ENCODE measurements at places on chromosomes 5 and 9.
A peak's percentile ranks its signal among the peaks of the same experiment; 100 is the strongest.

DNA sequence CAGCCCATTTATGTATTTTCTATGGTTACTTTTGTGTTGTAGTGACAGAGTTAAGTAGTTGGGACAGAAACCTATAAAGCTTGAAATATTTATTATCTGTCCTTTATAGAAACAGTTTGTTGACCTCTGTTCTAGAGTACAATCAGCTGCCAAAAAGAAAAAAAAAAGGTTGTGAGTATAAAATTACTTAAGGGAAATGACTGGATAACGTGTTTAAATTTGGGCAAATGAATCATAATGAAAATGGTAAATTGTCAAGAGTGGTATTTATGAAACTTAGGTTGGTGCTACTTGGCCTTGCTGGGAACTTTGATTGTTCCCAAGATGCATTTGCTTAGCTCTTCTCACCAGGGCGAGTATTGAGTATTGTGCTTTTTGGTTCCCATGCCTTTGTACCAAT, 70.2 kb upstream of the IL6ST start:
- no peak overlapping the region for H3K4me3 ChIP-seq
- peaks cover 19% of the 10 kb centered on the region for H3K27me3 ChIP-seq
- no peak overlapping the region for H3K27ac ChIP-seq
- H3K4me1 ChIP-seq, result peaks cover 30% of the 10 kb centered on the region

DNA sequence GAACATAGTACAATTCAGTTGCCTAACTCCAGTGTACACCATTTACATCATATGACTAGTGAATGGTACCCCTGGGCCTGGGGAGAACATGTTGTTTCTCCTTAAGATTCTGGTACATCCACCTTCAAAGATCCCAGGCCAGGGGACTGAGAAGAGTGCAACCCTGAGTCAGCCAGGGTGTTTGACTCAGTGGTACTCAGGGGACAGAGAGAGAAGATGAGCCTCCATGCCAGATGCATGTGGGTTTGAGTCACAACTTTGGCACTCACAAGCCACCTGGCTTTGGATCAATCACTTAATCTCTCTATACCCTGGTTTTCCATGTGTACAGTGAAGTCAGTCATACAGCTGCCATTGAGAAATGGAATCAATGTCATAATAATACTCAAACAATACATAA, 53.7 kb downstream of the MAP1B start:
- no peak overlapping the region for H3K4me3 ChIP-seq
- peaks cover 25% of the 10 kb centered on the region for H3K27me3 ChIP-seq
- no peak overlapping the region for H3K27ac ChIP-seq

GRCh38 chr5:88000877-88001276, 267.8 kb downstream of the TMEM161B start:
- no peak overlapping the region for H3K4me3 ChIP-seq
- H3K27me3 ChIP-seq, result no peaks in the 10 kb centered on the region
- no peaks in the 10 kb centered on the region for H3K4me1 ChIP-seq
- H3K27ac ChIP-seq, result no peak overlapping the region

DNA sequence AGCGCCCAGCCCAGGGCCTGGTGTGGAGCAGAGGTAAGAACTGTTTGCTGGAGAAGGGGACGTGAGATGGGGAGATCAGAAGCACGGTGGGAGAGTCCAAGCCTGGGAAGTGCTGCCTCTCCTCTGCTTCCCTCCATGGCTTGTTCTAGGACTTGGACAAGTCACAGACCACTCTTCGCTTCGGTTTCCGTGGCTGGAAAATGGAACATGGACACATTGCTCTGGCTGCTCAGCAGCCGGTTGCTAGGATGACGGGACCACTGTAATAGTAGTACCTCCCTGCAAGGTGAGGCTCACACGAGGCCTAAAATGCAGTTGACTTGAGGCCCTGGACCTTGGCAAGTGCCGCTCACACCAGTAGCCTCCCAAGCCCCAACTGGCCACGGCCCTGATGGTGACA, 175.8 kb upstream of the FSTL4 start:
- DNase-seq, result no peak
- no peaks in the 10 kb centered on the region for H3K4me1 ChIP-seq
- no peaks in the 10 kb centered on the region for H3K36me3 ChIP-seq
- H3K27me3 ChIP-seq, result peaks cover 3% of the 10 kb centered on the region
- H3K4me3 ChIP-seq, result no peak overlapping the region

DNA sequence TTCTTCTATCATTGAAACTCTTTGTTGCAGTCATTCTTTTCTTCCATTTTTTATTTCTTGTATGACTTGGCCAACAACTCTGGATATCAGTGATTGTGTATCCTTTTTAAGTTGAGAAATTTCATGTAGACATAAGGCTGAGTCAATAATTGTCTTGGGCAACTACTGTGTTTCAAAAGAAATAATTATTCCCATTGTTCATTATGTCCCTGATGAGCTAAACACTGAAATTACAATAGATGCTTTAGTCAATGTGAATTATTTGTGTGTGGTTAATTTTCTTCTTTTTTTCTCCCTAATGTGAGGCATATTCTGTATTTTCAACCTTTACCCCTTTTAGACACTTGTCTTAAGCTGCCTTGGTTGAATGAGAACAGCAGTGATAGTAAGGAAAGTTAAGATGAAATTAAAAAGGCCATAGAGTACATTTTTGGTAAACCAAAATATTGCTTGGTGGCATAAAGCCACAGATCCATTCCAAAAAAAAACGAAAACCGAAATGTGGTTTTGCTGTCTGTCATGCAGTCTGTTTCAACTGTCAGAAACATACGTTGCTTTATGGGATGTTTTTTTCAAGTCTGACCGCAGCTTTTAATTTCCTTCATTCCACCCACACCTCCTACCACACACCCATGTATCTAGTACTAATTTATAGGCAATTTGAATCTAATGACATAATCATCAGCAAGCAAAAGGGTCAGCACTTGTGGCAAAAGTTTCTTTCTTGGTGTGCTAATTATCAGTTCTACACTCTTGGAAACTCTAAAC, 21.1 kb downstream of the TLE4 start:
- H3K27me3 ChIP-seq, result peaks cover 3% of the 10 kb centered on the region
- peak overlapping the region; percentile 19 for H3K4me3 ChIP-seq
- peaks cover 61% of the 10 kb centered on the region for H3K4me1 ChIP-seq
- peak; percentile 53 for DNase-seq
- peaks cover 59% of the 10 kb centered on the region for H3K36me3 ChIP-seq
- peak overlapping the region; percentile 0 for H3K27ac ChIP-seq

DNA sequence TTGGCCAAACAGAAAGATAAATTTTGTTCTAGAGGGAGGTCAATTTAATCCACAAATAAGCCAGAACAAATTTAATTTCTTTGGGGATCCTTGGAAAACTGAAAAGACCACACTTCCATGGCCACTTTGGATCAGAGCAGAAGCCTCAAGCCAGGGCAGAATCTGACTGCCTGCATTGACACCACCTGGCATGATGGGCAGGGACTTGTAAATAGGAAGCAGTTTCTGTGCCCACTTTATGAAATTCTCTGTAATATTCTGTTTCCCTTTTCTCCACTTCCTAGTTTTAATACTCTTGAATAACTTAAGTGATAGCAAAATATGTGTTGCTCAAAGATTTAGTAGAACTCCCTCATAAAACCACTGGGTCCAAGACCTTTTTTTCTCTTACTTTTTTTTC, 6.7 kb upstream of the TMEM252 start:
- H3K36me3 ChIP-seq, result no peaks in the 10 kb centered on the region
- no peak overlapping the region for H3K27ac ChIP-seq
- no peak for DNase-seq
- H3K4me1 ChIP-seq, result peaks cover 6% of the 10 kb centered on the region
- H3K27me3 ChIP-seq, result peaks cover 18% of the 10 kb centered on the region

- H3K36me3 ChIP-seq, result no peaks in the 10 kb centered on the region
- no peak overlapping the region for H3K4me3 ChIP-seq
- DNase-seq, result no peak
- no peak overlapping the region for H3K27ac ChIP-seq
These were observed 46.1 kb downstream of the ENC1 start for GRCh38 chr5:74594137-74595040.

DNA sequence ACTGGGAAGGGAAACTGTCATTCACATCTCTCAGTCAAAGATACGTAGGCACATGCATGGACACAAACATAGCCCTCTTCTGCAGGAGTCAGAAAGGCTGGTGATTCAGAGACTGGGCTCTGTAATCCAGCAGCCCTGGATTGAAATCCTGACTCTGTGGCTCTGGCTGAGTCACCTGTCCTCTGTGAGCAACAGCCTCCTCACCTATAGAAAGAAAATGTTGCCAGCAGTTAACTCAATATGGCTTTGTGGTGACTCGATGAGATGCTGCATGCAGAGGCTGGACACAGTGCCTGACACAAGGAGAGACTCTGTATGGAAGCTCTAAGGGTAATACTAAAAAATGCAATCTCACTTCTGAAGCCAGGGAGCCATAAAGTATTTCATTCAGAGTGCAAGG, 23.9 kb upstream of the CDKN2AIPNL start:
- no peaks in the 10 kb centered on the region for H3K27me3 ChIP-seq
- no peak overlapping the region for H3K27ac ChIP-seq
- no peak for DNase-seq
- no peaks in the 10 kb centered on the region for H3K36me3 ChIP-seq

GRCh38 chr9:123611226-123611625, 255.2 kb downstream of the CRB2 start:
- H3K36me3 ChIP-seq, result no peaks in the 10 kb centered on the region
- no peak overlapping the region for H3K4me3 ChIP-seq
- peaks cover 3% of the 10 kb centered on the region for H3K4me1 ChIP-seq

GRCh38 chr9:87354147-87354546, 143.5 kb upstream of the DAPK1 start:
- no peaks in the 10 kb centered on the region for H3K4me1 ChIP-seq
- H3K4me3 ChIP-seq, result no peak overlapping the region
- no peaks in the 10 kb centered on the region for H3K36me3 ChIP-seq
- no peak for DNase-seq
- no peaks in the 10 kb centered on the region for H3K27me3 ChIP-seq
- H3K27ac ChIP-seq, result no peak overlapping the region

DNA sequence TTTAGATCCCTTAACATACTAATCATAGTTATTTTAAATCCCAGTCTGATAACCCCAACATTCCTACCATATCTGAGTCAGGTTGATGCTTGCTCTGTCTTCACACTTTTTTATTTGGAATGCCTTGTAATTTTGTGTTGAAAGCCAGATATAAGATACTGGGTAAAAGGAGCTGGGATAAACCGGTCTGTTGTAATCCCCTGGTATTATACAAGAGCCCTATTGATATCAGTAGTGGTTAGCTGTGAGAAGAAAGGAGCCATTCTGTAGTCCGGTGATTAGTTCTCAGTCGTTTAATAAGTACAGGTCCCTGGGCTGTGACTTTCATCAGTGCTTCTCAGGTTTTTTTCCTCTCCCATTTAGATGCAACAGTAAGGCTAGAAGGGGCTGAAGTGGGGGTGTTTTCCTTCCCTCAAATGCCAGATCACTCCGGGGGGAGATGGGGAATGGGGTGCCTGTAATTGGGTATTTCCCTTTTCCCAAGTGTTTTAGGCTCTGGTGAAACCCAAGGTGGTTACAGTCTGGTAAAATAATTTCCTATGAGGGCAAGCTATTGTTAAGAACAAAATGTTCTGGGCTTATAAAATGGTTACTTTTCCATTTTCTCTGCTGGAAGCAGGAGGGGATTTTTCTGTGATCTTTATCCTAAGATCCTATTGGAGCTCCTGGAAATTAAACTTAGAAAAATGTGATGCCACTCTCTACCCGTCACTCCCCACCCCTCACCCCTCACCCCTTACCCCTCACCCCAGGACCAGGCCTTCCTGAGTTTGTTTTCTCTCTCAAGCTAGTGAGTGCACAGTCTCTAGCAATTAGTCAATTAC, 72.7 kb downstream of the KCNN2 start:
- H3K27ac ChIP-seq, result no peak overlapping the region
- no peaks in the 10 kb centered on the region for H3K4me1 ChIP-seq
- H3K4me3 ChIP-seq, result no peak overlapping the region
- no peaks in the 10 kb centered on the region for H3K27me3 ChIP-seq
- no peaks in the 10 kb centered on the region for H3K36me3 ChIP-seq

DNA sequence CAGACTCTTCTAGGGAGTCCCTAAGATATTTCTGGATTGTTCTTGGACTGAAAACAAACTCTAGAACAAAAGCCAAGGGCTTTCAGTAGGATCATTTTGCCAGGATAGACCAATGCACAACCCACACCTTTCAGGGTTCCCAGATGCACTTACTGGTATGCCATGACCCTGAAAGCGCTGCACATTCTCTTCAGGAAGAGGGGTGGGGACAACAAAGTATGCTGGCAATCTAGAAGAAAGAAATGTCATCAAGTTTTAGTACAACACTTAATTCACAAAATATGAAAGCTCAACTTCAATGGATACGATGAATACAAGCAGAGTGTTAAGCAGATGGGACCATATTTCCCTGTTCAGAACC, 57.2 kb downstream of the MTMR12 start:
- H3K36me3 ChIP-seq, result peaks cover 44% of the 10 kb centered on the region
- no peak overlapping the region for H3K27ac ChIP-seq
- H3K27me3 ChIP-seq, result no peaks in the 10 kb centered on the region

DNA sequence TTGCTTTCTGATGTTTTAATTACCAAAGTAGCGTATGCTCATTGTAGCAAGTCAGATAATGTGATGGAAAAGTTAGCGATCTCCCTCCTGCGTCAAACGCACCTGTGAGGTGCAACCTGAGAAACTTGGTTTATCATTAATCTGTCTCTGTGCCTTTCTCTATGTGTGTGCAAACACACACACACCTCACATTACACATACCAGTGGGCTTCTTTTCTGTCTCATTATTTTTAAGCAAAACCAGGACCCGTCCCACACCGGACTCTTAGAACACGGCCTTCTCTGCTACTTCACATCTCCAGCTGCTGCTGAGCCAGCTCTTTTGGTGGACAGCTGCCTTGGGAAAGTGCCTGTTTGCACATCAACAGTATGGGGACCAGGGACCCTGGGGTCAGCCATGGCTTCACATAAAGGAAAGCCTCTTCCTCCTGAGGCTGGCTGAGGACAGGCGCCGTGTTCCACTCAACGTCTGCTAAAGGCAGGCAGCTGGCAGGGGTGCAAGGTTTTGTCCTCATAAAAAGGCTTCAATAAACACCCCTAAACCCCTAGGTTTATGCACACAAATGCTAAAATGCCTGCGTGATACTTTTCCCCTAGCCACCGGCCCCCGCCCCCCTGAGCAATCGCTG, 44.2 kb downstream of the MRPL36 start:
- DNase-seq, result no peak
- H3K4me1 ChIP-seq, result no peaks in the 10 kb centered on the region
- no peaks in the 10 kb centered on the region for H3K36me3 ChIP-seq
- H3K27me3 ChIP-seq, result no peaks in the 10 kb centered on the region
- H3K27ac ChIP-seq, result no peak overlapping the region
- no peak overlapping the region for H3K4me3 ChIP-seq

DNA sequence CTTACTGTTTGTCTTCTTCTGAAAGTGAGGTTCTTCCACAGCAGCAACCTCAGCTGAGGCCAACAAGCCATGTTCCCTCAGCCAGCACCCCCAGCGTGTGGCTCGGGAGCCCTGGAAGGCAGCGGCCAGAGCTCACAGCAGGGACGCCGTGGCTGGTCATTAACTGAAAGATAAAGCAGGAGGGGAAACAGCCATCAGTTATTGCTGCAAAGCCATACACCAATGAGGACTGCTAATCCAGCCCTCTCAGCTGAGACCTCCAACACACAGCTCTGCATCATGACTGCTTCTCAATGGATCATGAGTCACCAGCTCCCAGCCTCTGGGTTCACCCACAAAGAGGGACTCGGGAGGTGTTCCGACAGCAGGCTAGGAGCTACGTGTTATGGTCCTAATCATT, 24.3 kb downstream of the ABCA1 start:
- no peak overlapping the region for H3K27ac ChIP-seq
- no peaks in the 10 kb centered on the region for H3K27me3 ChIP-seq
- H3K36me3 ChIP-seq, result no peaks in the 10 kb centered on the region
- no peaks in the 10 kb centered on the region for H3K4me1 ChIP-seq
- H3K4me3 ChIP-seq, result no peak overlapping the region
- no peak for DNase-seq
